DMS153 (cell line): ENCODE measurements at places on chromosomes 1 and 21.

DNA sequence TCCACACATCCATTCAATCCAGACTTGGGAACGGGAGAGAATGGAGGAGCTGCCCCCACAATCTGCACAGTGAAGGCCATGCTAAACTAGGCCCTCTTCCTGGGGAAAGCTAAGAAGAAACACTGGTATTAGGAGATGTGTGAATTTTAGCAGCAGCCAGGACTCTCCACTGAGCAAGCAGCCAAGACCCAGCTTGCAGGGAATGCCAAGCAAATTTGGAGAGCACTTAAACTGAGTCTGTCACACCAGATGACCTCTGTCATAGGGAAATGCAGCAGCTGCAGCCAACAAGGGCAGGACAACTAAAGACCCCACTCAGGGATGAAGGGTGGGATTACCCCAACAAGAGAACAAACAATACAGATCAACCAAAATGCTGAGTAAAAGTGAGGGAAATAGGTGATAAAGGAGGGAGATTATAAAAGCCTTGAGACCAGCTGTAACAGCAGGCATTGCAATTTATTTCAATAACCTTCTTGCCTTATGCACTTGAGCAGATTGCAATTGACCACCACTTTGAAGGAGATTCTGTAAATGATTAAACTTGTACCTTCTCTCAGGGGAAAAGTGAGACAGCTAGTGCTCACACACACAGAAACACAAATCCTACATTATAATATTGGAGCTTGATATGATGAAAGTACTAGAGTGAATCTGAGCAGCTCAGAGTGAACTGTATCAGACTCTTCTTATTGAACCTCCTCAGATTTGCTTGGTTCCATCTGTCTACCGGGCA lies 2.5 kb upstream of the CLCA1 start:
- no peak for DNase-seq

DNA sequence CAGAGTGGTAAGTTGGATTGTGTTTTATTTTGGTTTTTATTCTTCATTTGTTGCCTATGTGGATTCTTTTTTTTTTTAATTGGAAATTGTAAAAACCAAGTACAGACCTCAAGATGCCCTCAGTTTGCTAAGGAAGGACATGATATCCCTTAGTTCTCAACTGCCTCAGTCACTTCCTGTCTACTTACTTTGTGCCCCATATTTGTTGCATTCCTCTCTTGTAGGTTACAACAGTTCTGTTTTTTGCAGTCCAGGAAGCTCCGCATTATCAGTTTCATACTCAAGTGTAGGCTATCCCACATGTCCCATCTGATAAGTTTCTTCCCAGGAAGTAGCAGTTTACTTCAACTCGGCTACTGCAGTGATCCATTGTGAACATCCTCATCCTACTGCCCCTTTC lies 82.0 kb downstream of the RPAP2 start:
- no peak for DNase-seq

- DNase-seq: no peak
These were observed 78.1 kb upstream of the B3GALT2 start for GRCh38 chr1:193264313-193265065.

GRCh38 chr1:13922466-13923110 lies 222.6 kb downstream of the PRDM2 start:
- no peak for DNase-seq

- DNase-seq: no peak
These were observed 81.2 kb downstream of the WDR4 start for GRCh38 chr21:42798106-42798505.

- DNase-seq: no peak
These were observed 441.1 kb upstream of the VAMP3 start for GRCh38 chr1:7329868-7330615.

DNA sequence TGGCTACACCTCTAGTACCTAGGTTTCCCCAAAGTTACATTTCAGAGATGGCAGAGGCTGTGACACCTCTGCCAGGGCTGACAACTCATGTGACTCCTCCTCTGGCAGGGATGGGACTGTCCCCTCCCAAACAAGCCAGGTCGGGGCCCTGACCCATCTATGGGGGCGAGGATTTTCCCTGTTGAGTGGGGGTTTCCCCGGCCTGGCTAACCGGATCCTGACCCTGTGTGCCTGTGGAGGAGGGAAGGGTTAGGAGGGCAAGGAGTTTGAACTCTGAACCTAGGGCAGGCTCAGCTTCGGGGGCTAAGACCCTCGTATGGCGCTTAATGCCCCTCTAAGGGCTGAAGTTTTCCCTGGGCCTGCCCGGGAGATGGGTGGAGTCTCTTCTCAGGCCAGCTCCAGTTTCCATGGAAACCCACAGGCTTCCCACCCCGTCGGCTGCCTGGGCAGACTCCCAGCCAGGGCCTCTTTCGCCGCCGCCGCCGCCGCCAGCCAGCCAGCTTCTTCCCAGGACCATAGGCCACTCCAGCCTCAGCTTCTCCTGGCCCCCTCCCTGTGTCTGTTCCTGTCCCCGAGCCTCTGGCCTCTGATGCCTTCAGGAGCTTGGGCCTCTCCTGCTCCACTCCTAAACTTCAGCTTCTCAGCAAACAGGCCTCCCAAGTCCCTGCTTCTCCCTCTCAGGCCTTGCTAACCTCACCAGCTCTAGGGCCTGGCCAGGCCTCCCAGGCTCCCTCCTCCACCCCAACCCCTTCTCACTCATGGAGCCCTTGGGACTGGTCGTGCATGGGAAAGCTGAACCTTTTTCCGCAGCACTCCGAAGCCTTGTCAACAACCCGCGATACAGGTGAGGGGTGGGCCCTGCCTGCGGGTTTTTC lies at the start of gene BTBD19:
Gene BTBD19 (plus strand): TSS at position 461 of the 875 bp plus-strand sequence. CDS start 298 bp downstream, at position 759.
- no peak for DNase-seq

DNA sequence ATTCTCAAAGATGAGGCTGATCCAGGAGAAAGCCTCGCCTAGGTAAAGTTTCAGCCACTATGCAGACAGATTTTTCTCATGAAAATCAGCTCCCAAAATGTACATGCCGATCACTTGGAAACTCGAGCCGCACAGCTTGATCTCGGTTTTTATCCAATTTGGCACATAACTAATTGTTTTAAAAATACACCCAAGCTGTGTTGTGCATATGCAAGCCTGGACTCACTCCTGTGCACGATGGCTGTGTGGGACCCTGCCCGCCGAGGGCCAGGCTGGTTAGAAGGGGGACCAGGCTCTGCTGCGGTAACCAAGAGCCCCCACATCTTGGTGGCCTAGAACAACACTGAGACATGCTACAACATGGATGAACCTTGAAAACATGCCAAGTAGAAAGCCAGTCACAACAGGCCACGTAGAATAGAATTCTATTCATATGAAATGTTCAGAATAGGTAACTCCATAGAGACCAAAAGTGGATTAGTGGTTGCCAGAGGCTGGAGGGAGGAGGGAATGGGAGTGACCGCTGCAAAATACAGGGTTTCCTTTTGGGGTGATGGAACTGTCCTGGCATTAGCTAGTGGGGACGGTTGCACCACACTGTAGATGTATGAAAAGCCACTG lies 16.1 kb upstream of the LDLRAP1 start:
- DNase-seq: no peak

DNA sequence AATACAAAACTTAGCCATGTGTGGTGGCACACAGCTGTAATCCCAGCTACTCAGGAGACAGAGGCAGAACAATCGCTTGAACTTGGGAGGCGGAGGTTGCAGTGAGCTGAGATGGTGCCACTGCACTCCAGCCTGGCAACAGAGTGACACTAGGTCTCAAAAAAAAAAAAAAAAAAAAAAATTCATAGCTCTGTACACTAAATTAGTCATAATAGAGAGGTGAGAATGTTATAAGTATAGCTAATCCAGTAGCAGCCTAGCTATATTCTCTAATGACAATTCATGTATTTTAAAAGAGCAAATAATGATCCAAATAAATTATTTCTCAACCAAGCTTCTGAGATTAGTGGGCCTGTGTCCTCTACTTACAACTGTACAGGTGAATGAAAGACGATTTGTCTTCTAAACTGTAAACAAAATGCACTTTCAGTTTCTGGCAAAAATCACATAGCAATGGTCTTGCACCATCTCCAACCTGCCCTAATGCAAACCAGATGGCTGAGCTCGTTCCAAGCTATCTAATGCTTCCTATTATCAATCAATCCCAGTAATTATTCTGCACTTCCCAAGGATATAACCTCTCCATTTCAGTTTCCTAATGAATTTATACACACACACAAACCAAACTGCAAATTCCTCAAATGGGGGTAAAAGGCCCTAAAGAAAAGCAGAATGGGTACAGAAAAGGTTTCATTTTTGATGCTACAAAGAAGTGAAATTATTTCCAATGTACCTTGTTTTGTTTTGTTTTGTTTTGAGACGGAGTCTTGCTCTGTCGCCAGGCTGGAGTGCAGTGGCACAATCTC lies 56.5 kb downstream of the GATAD2B start:
- no peak for DNase-seq
